ENCODE measurements at places on chromosomes 4 and X.

DNA sequence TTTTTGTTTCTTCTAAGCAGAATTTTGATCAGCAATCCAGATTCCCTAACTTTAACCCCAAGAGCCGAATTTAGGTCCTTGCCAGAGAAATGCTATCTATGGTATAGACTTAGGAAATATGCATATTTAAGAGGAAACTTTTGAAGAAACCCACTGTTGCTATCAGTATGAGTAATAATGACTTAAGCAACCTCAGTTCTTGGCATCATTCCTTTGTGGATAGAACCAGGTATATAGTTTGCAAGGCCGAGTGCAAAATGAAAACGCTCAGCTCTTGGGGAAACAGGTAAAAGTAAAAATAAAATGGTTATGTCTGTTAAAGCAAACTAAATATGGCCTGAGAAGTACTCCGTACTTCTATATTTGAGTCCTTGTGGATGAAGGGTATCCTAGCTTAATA lies 78.1 kb downstream of the ARSF start:
- no peak for DNase-seq

GRCh38 chrX:133335027-133335426 lies 80.3 kb downstream of the GPC4 start:
- DNase-seq: no peak

- no peak for DNase-seq
These were observed 286.9 kb downstream of the EVC2 start for GRCh38 chr4:5421416-5421815.

GRCh38 chr4:157204634-157205244 lies 15.8 kb upstream of the GRIA2 start:
- no peak for DNase-seq

GRCh38 chr4:2437475-2438215 lies 18.9 kb downstream of the CFAP99 start:
- no peak for DNase-seq

DNA sequence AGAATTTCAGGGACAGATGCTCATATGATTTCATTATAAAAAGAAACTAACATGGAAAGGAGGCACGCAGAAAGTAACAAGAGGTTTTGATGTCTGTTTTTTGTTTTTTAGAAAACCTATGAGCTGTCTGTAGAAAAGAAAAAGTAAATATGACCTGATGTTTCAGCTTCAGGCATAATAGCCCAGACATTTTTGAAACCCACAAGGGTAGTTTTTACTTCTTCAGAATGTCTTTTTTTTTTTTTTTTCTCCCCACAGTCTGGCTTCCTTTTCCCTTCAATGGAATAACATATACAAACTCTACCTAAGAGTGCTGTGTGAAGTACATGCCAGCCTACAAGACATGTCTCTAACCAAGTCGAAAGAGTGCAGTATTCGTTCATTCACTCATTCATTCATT lies 18.3 kb upstream of the STX18 start:
- DNase-seq: no peak

DNA sequence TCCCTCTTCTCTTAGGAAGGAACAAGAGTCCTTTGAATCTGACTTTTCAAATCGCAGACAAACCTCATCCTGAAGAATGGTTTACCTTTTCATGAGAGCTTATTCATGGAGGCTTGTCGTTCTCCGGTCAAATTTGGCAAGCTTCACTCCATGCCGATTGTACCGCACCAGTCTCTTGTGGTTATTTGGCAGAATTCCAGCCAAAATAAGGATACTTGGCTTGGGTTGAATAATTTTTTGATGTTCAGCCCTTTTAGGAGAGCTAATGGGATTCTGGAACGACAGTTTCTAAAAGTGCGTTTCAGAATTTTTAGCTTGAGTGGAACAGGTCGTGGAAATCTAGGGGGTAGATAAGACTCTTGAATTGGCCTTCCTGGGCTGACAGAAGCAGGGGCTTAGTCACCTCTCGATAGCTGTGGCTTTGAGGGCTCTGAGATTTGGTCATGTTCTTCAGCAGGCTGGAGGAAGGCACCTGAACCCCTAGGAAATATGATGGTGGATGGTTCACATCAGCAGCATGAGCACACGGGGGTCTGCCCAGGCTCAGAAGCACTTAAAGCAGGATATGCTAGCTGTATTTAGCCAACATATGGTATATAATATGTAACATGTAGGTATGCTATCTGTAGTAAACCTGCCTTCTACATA lies 1.5 kb downstream of the KLHL2 start:
- no peak for DNase-seq

DNA sequence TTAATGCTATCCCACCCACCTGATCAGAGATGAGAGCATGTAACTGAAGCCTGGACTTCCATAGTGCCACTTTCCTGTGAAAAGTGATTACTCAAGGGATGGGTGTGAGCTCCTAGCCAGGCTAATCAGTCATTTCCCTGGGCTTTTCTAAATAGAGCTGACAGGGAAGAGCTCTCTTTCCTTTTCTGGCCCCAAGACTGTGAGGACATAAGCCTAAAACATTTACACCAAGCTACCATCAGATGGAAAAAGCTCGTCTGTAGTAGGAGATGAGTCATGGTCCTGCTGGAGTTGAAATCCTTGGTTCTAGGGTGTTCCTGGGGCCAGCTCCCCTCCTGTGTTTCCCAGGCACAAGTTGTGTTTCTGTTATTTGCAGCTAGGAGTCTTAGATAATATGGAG lies 52.4 kb upstream of the NDP start:
- no peak for DNase-seq
